ENCODE measurements at places on chromosomes 2 and 18.

DNA sequence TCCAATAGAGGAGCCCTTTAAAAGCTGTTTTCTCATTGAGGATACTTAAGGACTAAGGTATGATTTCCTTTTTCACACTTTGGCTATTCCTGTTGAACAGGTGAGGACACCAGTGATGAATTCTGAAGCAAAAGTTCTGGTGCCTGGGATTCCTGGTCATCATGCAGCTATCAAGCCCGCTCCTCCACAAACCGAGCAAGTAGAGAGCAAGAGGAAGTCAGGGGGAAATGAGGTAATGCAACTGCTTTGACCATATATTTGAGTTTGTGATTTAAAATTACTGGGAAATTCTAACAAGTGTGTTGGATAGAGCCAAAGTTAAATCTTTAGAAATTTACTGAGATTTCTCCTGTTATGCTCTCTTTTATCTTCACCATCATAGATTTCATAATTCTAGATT is 33.0 kb downstream of the WDR43 start:
- DNase-seq, result no peak

GRCh38 chr2:4791488-4791887 is 900.7 kb upstream of the SOX11 start:
- DNase-seq, result no peak

DNA sequence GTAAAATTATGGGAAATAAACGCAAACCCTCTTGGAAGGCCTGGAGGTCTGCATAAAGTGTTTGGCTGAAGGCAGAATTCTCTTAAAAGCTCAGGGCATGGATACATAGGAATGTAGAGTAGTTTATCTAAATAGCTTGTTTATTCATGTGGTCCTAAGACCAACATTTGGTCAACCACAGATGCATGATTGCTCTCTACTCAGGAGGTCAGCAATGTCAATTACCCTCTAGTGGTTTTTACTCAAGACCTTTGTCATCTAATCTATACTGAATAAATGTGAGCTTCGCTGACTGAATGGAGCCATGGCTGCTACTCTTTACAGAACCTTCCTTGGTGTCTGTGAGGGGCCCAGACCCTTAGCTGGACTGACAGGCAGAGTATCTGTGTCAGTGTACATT is 139.8 kb downstream of the ATL2 start:
- no peak for DNase-seq

GRCh38 chr2:128452024-128452411 is 133.3 kb upstream of the HS6ST1 start:
- no peak for DNase-seq

- DNase-seq, result no peak
These were observed 33.0 kb downstream of the TMEFF2 start for GRCh38 chr2:192161656-192162290.

- no peak for DNase-seq
These were observed 10.6 kb upstream of the AKAIN1 start for GRCh38 chr18:5207471-5208150.

- peak; percentile 2 for DNase-seq
These were observed 584 bp downstream of the AAK1 start for GRCh38 chr2:69642709-69643601.

DNA sequence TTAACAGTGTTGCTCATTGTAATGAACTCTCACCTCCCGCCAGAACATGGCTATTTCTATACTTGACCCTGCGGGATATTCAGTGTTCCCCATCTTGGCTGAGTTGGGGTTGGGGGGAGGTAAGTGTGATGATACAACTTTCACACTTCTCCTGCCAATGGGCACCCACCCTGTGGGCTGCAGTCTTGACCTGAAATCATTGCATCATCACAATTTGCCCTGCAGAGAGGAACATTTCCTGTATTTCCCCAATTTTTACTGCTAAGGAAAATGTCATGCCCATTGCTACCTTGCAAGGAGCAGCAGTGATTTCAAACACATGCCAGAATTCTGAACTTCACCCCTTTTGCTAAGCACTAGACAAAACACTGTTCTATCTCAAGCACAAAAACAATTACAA is 92.1 kb downstream of the ADD2 start:
- no peak for DNase-seq

DNA sequence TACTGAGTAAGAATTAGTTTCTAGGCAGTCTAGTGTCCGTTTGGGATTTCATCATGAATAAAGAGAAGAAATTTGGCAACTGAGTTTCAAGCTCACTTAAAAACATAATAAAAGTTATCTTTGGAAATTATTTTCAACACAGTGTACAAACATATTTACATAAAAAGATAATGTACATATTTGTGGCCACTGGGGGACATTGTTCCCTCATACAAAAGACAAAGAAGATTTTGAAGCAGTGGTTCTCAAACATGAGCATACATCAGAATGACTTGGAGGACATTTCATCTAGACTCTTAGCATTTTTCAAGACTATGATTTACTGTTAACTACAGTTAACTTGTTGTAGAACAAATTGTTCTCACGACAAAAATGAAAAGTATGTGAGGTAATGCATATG is 15.7 kb upstream of the TTC21B start:
- no peak for DNase-seq

DNA sequence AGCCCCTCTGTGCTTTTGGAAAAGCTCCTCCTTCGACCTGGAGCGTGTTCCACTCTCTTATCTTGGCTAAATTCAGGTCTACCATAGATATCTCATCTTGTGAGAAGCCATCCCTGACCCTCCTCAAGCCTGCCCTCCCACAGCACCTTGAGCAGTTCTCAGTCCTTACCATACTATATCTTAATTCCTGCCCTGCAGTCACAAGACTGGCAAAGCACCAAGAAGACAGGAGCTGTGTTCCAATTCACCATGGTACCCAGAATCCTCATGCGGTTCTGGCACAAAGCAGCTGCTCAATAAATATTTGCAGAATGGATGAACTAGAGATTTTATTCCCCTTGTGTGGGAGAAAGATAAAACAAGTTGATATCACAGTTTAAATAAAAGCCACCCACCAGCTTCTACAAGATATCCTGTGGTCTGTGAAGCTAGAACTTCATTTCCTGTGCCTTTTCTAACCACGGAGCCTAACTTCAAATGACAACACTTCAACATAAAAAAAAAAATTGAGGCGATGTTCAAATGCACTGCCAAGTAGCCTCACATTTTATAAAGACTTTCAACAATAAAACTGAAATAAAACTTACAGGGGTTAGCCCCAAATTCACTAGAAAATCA is 19.5 kb downstream of the MARCHF4 start:
- no peak for DNase-seq

GRCh38 chr2:190410166-190410565 is 2.0 kb downstream of the MFSD6 start:
- DNase-seq, result no peak

DNA sequence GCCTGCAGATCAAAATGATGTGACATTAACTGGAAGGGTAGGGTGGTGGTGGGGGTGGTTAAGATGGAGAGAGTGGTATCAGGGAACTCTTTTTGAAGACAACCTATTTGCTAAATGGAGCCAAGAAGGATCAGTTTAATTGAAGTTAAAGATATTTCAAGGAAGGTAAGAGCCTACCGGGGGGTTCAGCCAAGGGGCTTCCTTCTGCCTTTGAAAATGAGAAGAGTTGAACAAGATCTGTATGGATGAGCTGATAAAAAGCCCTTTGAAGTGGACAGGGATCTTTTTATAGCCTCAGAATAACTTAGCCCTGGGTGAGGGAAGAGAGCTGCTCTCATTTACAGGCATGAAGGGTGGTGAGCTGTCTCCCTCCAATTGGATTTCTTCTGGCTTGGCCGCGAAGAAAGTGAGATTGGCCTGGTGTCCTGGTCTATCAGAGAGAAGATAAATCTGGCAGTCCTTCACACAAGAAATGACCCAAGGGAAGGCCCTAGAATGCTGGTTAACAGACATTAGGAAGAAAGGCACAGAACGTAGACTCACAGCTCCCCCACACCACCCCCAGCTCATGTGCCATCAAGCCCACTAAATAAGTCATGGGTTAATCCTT is 439.8 kb downstream of the TNS1 start:
- no peak for DNase-seq

- no peak for DNase-seq
These were observed 115.9 kb downstream of the ZFP36L2 start for GRCh38 chr2:43110442-43110871.

DNA sequence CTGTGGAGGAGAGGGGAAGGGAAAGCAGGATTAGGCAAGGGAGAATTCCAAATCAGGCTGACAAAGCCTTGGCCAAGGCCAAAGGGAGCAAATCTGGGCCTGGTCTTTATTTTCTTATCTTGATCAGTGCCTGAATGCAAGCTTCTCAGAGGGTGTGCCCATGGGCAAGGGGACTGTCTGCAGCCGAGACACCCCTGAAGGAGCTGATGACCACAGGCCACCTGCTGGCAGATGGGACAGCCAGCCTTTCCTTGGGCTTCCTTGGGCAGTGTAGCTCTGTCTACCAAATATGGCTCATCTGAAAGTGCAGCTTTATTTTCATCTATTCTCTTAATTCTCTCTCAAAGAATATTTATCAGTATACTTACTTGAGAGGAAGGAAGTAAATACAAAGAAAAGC is 117.0 kb downstream of the PKP4 start:
- no peak for DNase-seq

DNA sequence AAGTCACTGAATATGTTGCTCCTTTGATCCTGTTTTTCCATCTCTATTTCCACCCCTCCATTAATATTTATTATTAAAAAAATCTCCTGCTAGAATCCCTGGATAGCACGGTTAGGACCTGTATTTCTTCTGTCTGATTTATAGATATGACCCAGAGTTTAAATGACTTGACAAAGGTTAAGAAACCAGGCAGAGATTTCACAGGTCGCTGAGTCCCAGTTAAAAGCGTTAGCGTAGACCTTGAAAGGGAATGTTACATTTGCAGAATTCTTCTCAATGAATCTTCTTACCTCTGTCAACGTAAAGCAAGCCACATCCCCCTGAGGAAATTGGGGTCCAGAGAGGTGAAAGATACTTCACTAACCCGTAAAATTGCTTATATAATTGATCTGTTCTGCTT is 220.2 kb downstream of the GCA start:
- DNase-seq, result no peak

DNA sequence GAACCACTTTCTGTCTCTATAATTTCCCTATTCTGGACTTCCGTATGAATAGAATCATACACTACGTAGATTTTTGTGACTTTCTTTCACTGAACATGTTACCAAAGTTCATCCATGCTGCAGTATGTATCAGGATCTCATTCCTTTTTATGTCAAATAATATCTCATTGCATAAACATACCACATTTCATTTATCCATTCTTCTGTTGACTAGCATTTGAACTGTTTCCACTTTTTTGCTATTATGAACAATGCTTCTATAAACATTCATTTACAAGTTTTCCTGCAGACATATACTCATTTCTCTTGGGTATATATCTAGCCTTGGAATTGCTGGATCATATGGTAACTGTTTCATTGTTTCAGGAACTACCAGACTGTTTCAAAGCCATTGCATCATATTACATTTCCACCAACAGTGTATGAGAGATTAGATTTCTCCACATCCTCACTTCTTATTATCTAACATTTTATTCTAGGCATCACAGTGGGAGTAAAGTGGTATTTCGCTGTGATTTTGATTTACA is 186.2 kb downstream of the DYM start:
- DNase-seq, result no peak

- DNase-seq, result no peak
These were observed 7.4 kb downstream of the MIB1 start for GRCh38 chr18:21747764-21748693.

DNA sequence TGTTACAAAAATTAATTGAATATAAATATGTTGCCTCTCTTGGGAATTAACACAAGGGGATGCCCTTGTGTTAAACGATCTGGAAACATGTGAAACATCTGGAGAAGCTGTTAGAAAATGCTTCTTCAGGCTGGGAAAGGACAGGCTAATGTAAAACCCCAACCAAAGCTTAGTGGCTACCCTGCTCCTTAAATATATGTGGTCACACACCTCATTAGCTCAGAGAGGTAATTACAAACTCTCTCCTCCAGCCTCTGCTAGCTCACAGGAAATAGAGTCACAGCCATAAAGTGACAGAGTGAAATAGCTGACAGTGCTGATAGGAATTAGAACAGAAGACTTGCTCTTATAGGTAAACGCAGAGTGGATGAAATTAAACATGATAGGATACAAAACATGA is 155.9 kb downstream of the RAB3GAP1 start:
- DNase-seq, result no peak

- DNase-seq, result no peak
These were observed 17.3 kb upstream of the CYS1 start for GRCh38 chr2:10097352-10098148.

- DNase-seq, result no peak
These were observed 149.7 kb upstream of the CAPN13 start for GRCh38 chr2:30956995-30957394.

- no peak for DNase-seq
These were observed 222.6 kb upstream of the CHAC2 start for GRCh38 chr2:53544871-53545558.

- peak; percentile 69 for DNase-seq
These were observed 5.2 kb downstream of the D2HGDH start for GRCh38 chr2:241739651-241740050.

- DNase-seq, result no peak
These were observed 50.9 kb downstream of the REEP1 start for GRCh38 chr2:86286516-86286915.

DNA sequence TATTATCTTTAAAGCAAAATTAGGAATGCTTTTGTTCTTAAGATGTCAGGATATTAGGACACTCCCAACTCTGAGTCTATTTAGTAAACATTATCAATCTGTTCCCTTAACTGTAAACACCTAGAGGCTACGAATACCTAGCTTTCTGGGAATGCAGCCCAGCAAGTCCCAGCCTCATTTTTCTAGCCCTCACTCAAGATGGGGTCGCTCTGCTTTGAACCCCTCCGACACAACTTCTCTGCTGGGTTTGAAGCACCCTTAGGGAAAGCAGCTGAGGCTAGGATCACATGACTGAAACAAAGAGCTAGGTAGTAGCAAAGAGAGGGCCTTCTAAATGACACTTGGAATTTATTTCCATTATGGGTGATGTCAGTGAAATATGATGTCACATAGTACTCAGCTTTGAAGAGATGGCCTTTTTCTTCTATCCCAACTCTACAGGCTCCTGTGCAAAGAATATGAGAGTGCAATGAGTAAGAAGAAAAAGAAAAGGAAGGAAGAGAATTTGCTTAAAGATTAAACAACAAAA is 114.7 kb downstream of the CSRNP3 start:
- no peak for DNase-seq

- peak; percentile 30 for DNase-seq
These were observed 87.2 kb downstream of the COBLL1 start for GRCh38 chr2:164754157-164755093.

GRCh38 chr2:600542-601386 is 76.4 kb downstream of the TMEM18 start:
- DNase-seq, result no peak
